Stimulated activated effector memory CD8-positive, alpha-beta T cell treated with anti-CD3 and anti-CD28 coated beads, Interleukin-12 subunit alpha, Interleukin-12 subunit beta, amount 100 ng/mL, for 72 hours (primary cell): ENCODE measurements at places on chromosomes 3 and 15.

DNA sequence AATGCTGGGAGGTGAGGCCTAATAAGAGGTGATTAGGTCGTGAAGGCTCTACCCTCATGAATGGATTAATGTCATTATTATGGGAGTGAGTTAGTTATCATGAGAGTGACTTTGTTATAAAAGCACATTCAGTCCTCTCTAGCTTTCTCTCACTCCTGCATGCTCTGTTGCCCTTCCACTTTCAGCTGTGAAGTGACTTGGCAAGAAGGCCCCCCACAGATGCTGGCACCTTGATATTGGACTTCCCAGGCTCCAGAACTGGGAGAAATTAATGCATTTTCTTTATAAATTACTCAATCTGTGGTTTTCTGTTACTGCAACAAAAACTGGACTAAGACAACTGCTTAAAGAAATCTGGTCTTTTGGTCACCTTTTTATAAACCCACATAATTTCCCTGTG lies 144.3 kb downstream of the FBN1 start:
- no peak for DNase-seq

- no peak for DNase-seq
Measured at GRCh38 chr3:175748087-175748730, 889.1 kb downstream of the NAALADL2 start.

DNA sequence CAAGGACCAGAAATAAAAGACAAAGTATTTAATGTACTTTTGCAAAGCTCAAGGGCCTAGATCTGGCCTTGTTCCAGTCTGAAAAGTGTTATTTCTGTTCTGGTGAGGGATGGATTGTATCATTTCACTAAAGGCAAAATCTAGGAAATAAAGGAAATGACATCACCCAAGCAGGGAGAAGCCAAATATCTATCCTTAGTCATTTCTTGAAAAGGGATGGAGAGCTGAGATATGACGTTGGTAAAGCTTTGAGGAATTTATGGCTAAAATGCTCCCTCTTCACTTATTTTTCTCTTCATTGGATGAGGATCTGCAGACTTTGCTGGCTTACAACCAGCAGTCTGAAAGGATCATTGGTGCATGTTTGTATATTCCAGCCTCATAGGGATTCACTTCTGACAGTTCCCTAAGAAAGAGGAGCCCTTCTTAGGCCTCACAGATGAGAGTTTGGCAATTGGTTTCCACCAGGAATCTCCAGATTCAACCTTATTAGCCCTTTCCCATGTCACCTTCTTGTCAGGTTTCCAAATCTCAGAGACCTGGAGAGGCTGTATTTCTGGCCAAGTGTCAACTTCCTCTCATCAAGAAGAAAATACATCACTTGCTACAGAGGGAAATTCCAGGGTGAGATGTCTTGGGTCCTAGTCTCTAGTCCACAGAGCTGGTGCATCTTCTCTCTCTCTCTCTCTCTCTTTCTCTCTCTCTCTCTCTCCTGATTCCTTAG lies 93.7 kb upstream of the BOC start:
- DNase-seq: no peak

- DNase-seq: no peak
Measured at GRCh38 chr3:123314359-123315270, 112.9 kb downstream of the SEC22A start.

DNA sequence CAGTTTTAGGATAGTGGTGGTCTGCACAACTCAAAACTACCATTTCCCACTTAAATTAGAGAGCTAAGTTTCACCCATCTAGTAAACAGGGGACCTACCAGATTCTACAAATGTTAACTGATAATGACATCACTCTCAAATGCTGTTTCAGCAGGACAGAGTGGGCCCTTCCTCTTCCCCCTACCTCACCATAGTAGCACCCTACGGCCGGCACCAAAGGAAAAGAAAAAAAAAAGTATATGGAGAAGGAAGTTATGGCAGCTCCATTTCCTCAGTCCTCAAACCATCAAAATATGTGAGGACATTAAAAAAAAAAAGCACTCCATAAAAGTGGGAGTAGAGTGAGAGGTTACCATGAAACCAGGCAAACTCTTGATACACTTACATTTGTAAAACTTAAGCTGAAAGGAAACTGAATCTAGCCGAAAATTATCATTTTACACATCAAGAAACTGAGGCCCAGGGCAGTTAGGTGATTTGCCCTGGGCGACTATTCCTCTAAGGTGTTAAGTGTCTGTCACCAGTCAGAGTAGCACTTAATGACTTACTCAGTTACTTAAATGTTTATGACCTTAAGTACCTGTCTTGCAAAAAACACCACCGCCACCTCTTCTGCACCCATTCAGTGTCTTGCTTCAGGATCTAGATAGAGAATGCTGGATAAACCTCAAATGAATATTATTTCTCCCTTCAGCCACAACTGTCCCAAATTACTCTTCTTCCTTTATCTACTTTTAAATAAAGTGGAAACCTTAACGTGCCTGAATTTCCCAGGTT lies 2.7 kb downstream of the MSL2 start:
- DNase-seq: no peak

DNA sequence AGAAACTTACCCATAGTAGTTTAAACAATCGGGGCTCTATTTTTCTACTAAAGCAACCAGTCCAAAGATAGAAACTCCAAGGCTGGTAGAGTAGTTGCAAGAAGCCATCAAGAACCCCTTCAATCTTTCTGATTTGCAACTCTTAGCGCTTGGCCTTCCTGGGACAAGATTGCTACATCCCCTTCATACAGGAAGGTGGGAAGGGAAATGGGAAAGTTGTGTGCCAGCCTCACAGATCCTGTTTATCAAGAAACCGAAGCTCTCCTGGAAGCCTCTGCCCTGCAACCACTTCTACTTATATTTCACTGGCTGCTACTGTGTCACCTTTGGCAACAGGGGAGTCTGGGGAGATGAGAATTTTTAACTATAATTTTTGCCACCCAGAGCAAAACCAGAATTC lies 46.2 kb downstream of the OSBPL10 start:
- no peak for DNase-seq
